ENCODE measurements at places on chromosomes 7 and 10.

GRCh38 chr7:158387546-158387891 lies 200.1 kb downstream of the PTPRN2 start:
- DNase-seq: no peak

- no peak for DNase-seq
Observed at GRCh38 chr10:17802976-17803375, 6.2 kb upstream of the MRC1 start.

DNA sequence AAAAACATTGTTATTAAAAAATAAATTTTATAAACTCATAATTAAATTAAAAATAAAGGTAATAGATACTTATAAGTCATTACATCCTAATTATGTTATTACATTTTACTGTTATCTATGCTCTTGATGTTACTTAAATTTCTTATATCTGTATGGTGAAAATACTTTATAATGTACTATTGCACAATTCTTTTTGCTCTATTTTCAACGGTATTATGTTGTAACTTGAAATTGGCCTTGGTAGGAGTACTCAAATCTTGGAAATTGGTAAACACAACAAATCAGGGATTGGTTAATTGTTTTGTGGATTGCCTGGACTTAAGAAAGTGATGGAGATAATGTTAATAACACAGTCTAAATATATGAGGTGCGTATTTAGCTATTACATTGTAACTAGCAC lies 273.3 kb downstream of the MDFIC start:
- DNase-seq: no peak

- DNase-seq: no peak
Observed at GRCh38 chr10:26064106-26064505, 130.1 kb downstream of the MYO3A start.

GRCh38 chr10:24009115-24009514 lies 199.8 kb upstream of the KIAA1217 start:
- DNase-seq: no peak

GRCh38 chr7:5779141-5779540 lies 2.3 kb downstream of the RNF216 start:
- no peak for DNase-seq

- DNase-seq: no peak
Observed at GRCh38 chr10:86960863-86961434, 2.5 kb downstream of the SNCG start.

- peak; percentile 59 for DNase-seq
Observed at GRCh38 chr7:37201003-37201875, 247.4 kb downstream of the ELMO1 start.

GRCh38 chr10:103718247-103718620 lies 137.1 kb downstream of the SH3PXD2A start:
- no peak for DNase-seq

DNA sequence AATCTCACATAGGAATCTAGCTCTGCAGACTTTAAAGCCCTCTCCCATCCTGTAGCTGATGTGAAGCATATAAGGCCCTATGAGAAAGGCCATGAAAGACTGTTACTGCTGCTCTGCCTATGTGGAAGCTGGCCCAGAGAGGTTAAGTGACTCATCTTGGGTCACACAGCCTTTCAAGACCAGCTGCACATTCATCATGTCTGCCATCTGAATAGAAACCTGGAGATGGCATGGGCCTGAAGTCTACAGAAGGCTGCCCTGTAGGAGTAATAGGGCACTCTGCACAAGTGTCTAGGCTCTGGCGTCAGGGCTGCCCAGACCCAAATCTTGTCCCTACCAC lies 59.4 kb upstream of the COL13A1 start:
- DNase-seq: no peak

GRCh38 chr7:55510621-55511020 lies 61.7 kb downstream of the VOPP1 start:
- DNase-seq: no peak

DNA sequence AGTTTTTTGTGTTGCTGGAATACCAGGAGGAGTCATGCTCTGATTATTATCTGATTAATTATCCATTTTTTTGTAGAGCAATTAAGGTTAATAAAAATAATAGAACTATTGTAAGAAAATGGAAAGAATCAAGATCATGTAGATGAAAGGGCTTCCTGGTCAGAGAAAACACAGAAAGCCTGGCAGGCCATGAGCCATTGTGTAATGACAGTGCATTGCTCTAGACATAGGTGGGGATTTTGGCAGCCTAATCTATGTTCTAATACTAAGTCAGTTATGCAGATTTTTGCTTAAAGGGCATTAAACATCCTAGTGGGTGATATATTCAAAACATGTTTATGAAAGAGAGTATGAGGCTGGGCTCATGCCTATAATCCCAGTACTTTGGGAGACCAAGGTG lies 198.2 kb downstream of the PPP1R9A start:
- DNase-seq: no peak

DNA sequence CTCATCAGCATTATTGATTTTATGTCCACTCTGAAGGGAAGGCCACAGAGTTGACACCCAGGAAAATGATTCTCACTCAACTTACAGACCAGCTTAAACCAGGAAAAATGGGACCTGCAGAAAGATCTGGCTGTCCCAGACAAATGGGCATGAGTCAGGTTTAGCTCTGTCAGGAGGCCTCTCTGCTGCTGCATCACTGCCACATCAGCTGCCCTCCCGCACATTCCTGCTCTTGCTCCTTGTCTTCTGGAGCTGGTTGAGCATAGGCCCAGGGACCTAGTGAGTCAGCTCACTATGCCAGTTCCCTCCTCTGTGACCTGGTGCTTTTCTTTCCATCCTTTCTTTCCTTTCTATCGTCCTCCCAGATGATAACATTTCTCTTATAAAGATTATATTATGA lies 18.8 kb upstream of the SMNDC1 start:
- peak; percentile 88 for DNase-seq
